Motor neuron (in vitro differentiated cells): ENCODE measurements at places on chromosomes 16 and 17. TPM values are rescaled to one million over a fixed set of nuclear protein-coding genes. Genes with fewer than 3 reads are reported as not detected.

The DDX52 gene
- 34.8 and 35.0 TPM in 2 replicates for total RNA-seq

The KRT39 gene
- total RNA-seq = not detected in 2 replicates

The TSPOAP1 gene
- 22.4 and 26.2 TPM in 2 replicates for total RNA-seq

The MT1M gene
- total RNA-seq = not detected in 2 replicates

The NPIPA8 gene
- not detected in 2 replicates for total RNA-seq

The MSL1 gene
- total RNA-seq = 83.8 and 86.5 TPM in 2 replicates

The MAPT gene
- total RNA-seq = 159 and 161 TPM in 2 replicates

The CD7 gene
- total RNA-seq = 0.83 and 0.96 TPM in 2 replicates

The TBC1D3H gene
- total RNA-seq = 1.0 and 3.0 TPM in 2 replicates
